Stimulated activated CD4-positive, alpha-beta T cell treated with anti-CD3 and anti-CD28 coated beads, Interleukin-1b, Interleukin-23, amount 100 ng/mL, for 24 hours (primary cell): ENCODE measurements at places on chromosomes 12 and 14.

GRCh38 chr12:124865728-124866127 is 2.1 kb upstream of the SCARB1 start:
- DNase-seq = no peak

- no peak for DNase-seq
Observed at GRCh38 chr12:29700761-29701481, 82.8 kb downstream of the TMTC1 start.

DNA sequence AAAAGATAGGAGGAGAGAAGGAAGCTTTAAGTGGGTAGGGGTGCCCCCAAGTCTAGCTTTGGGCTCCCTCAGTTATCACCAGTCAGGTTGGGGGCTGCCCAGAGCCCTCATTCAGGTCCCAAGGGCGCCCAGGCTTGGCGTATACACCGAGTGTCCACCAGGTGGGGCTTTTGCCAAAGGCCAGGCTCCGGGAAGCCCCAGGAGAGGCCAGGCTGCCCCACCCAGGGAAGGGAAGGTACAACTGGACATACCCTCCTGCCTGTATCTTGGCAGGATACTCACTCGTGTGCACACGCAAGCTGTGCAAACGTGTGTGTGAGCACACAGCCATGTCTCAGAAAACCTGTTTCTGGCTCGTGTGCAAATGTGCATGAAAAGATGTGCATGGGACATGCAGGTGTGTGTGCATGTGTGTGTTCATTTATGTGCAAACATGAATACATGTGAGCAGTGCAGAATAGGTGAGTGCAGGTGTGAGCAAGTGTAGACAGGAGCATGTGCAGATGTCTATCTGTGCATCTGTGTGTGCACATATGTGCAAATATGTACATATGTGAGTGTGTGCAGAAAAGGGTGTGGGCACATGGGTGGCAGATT is 103.9 kb upstream of the MYL2 start:
- DNase-seq = peak; percentile 20

- no peak for DNase-seq
Observed at GRCh38 chr12:56034586-56035332, 7.0 kb upstream of the RPS26 start.

GRCh38 chr14:40464531-40464930 is 1032.3 kb upstream of the FBXO33 start:
- no peak for DNase-seq

- no peak for DNase-seq
Observed at GRCh38 chr12:131509701-131510100, 201.2 kb upstream of the SFSWAP start.

DNA sequence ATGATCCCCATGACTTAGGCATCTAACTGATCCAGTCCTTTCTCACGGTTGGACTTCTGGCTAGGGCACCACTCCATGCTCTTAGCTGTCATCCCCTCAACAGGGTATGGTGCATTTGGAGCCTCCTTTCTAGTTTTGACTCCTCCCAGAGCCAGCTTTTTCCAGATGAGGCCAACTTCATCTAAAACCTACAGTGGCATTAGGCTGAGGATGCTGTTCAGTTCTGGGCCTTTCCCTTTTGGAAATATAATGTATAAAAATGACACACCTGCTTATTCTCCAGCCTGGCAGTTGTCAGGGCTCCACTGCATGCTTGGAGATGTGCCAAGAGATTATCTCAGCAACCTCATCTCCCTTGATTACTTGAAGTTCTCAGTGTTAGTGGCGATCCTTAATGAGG is 239.7 kb downstream of the EMP1 start:
- no peak for DNase-seq

GRCh38 chr12:460261-461230 is 807 bp downstream of the B4GALNT3 start:
- DNase-seq = peak; percentile 14

GRCh38 chr12:58368001-58368400 is 426.6 kb downstream of the ATP23 start:
- no peak for DNase-seq

DNA sequence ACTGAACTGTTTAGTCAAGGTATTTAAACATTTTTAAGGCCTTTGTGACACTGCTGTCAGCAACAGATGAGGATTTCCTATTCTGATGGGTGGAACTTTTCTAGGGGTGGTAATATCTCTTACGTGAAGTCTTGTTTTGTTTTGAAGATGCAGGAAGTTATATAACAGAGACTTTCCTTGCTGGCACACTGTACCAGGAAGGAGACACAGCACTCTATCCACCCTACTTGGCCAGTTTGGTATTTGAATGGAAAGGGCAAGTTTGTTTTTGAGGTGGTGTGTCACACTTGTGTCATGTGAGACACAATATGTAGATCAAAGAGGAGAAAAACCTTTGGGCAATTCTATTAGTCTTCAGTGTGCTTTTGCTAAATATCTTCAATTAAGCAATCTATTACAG is 51.6 kb upstream of the SRP54 start:
- DNase-seq = no peak

- DNase-seq = no peak
Observed at GRCh38 chr12:12327802-12328201, 22.2 kb downstream of the MANSC1 start.

GRCh38 chr14:66813636-66814035 is 305.7 kb downstream of the GPHN start:
- DNase-seq = no peak

- DNase-seq = no peak
Observed at GRCh38 chr12:89098441-89099112, 253.7 kb downstream of the DUSP6 start.

GRCh38 chr14:81480741-81481140 is 52.9 kb downstream of the SEL1L start:
- DNase-seq = no peak

GRCh38 chr14:51726166-51726899 is 74.6 kb downstream of the FRMD6 start:
- DNase-seq = no peak

DNA sequence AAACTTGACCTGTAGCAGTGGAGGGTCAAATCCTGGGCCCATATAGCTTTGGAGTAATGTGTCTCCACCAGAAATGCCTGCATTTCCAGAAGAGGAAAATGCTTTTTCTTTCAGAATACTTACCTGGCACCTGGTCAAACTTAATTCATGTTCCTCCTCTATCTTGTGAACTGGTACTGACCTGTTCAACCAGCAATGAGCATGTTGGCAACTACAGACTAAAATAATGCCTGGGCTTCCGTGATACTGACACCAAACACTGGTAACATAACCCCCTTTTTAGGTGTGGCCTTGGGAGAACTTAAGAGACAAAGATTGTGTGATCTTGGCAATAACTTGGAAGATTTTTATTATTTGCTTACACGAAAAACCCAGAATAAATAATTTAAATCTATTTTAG is 23.8 kb upstream of the MGST1 start:
- no peak for DNase-seq

- no peak for DNase-seq
Observed at GRCh38 chr14:52935833-52936232, 15.0 kb downstream of the FERMT2 start.

- DNase-seq = no peak
Observed at GRCh38 chr12:113788020-113788856, 177.9 kb downstream of the RBM19 start.

DNA sequence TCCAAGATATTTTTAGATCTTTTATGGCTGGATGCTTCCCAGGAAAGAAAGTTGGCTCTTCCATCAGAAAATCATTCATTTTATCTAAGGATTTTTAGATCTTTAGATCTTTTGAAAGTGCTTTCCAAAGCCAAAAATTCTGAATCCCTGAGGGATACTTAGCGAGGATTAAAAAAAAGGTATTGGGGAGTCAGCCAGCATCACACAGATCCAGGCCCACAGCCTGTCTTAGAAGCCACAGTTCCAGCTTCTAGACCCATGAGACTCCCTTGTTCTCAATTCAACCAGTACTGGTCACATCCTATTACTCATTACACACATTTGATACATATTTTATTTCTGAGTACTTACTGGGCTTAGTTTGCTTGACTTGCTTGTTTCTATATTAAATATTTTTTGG is 49.9 kb downstream of the TSPAN8 start:
- no peak for DNase-seq

GRCh38 chr12:30953257-30953656 is 26.7 kb downstream of the TSPAN11 start:
- no peak for DNase-seq

- DNase-seq = no peak
Observed at GRCh38 chr12:43832463-43833168, 3.3 kb upstream of the TMEM117 start.

GRCh38 chr14:54669721-54670561 is 103.0 kb downstream of the SAMD4A start:
- DNase-seq = no peak

- DNase-seq = no peak
Observed at GRCh38 chr14:63867933-63868921, 15.4 kb downstream of the SYNE2 start.

GRCh38 chr12:95096378-95096777 is 23.0 kb upstream of the NR2C1 start:
- DNase-seq = no peak

DNA sequence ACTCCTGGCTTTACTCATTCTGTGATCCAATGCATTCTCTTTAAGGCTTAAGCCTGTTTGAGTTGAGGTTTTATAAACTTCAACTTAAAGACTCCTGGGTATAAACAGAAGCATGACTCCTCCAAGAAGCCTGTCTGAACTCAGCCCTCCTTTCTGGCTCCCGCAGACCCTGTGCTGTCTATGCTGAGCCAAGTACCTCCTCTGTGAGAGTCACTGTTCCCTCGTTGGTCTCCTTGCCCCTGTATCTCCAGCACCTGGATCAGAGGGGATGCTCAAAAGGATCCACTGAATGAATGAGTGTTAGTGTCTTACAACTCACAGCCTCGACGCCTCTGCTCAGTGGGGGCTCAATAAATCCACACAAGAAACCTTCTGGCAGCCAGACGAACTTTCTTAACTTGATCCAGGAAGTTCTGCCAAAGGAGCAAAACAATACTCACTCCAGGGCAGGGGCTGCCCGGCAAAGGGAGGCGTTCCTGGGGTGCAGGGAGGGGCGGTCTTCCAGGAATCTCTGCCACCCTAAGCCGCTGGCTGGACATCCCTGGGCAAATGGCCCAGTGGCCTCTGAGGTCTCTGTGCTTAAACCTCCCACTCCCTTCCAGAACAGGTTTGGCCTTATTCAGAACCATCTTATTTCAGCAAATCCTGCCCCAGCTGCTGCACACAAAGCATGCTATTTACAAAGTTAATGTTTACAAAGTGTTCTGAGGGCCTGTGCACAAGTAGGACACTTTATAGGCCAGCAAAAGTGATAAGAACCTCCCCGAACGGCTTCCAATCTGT is 32.9 kb downstream of the MAP1LC3B2 start:
- DNase-seq = no peak

DNA sequence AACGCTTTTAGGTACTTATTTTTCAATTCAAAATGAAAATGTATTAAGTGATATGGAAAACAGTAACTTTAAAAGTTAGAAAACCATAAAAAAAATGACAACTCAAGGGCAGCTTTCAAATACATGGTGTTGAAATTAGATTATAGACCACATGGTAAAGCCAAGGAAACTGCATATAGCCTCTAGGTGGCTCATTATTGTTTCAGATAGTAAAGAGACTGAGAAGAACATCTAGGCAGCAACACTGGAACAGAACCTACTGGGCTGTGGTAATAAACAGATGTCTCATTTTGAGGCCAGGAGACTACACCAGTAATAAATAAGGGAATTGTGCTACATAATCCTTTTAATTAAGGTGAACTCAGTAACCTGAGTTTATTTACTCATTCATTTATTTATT is 13.0 kb downstream of the FBXO33 start:
- no peak for DNase-seq

DNA sequence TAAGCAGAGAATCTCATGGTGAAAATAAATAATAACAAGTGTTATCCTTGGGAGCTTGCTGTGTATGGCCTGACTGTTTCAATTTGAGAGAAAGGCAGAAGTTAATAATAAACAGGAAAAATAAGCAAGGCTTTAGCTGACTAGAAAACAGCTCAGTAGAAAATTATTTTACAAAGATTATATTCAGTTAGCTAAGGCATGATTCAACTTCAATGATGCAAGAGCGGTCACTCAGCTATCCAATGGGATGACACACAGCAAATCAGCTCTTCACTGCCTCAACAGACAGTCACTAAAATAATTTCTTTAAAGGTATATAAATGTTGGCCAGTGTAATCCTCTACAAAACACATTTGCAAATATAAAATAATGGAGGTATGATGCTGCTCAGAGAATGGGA is 18.6 kb downstream of the GSTZ1 start:
- DNase-seq = no peak

- no peak for DNase-seq
Observed at GRCh38 chr12:117816-118345, 51.3 kb downstream of the IQSEC3 start.

DNA sequence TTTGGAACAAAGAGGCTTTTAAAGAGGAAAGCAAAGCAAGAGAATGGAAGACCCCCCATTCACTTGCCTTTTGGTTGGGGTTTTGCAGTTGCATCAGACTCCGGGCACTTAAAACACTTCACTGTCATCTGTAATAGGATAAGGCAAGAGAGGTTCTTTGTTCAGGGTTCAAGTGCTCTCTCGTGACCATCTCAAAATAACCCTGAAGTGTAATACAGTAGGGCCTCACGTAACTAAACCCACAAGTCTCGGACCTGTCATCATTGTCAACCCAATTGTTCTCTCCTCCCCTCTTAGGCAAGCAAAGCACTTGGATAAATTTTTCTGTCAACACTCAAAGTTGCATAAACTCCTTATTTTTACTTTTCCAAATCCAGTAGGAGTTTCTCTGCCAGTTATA is 26.9 kb upstream of the MYBPC1 start:
- no peak for DNase-seq

DNA sequence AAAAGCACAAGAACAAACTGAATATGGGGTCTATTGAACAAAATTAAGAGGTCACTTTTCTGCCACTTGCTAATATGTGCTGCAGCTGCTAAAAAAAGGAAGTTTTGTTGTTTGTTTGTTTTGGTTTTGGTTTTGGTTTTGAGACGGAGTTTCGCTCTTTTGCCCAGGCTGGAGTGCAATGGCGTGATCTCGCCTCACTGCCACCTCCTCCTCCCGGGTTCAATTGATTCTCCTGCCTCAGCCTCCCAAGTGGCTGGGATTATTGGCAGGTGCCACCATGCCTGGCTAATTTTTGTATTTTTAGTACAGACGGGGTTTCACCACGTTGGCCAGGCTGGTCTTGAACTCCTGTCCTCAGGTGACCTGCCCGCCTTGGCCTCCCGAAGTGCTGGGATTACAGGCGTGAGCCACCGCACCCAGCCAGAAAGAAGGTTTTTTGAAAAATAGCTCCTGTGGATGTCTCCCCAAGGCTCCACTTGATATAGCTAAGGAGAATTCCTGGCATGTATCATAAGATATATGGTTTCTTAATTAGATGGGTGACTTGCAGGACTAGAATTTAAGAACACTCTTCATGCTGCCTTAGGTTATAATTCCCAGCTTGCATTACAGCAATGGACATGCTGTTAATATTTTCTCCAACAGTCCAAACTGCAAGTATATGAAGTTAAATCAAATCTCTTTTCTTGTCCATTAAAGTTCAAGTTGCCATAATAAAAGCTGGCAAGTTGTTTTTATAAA is 237.6 kb upstream of the AMIGO2 start:
- no peak for DNase-seq

DNA sequence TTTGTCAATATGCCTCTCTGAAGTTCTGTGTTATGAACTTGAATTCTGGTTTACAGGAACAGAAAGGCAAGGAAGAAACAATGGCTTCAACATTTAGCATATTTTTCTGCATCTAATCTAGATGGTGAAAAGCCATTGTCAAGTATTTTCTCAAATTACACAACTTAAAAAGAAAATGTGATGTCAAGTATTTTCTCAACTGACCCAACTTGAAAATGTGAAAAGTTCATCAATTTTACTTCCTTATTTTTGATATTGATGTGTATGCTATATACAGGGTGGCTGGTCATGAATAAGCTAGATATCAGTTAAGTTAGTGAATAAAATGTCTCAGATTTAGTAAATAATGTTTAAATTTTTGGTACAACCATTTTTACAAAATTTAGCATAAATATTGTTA is 196.7 kb downstream of the ALX1 start:
- no peak for DNase-seq
